Right renal pelvis (tissue), 4 donors: ENCODE measurements at places on chromosomes 16 and 17.

DNA sequence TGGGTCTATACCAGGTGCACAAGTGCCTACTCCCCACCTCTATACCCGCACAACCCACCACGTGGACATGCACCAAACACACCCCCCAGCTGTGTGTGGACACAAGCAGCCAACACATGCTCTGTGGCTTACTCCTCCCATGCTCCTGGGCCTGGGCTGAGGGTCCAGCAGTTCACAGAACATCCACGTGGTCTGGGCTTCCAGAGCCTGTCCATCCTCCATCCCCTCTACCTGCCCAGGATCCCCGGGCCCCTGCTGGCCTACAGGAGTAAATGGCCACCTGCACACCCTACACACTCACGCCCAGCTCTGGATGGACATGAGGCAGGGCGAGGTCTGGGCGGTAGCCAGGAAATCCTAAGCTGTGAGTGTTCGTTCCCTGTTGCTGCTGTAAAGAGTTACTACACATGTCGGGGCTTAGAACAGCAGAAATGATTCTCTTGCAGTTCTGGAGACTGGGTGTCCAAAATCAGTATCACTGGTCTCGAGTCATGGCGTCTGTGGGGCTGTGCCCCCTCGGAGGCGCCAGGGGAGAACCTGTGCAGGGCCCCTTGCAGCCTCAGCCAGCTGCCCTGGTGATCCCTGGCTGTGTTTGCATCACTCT is 15.0 kb upstream of the RAI1 start:
- DNase-seq: no peak

GRCh38 chr16:82082543-82083244 is 47.6 kb downstream of the HSD17B2 start:
- DNase-seq: no peak

DNA sequence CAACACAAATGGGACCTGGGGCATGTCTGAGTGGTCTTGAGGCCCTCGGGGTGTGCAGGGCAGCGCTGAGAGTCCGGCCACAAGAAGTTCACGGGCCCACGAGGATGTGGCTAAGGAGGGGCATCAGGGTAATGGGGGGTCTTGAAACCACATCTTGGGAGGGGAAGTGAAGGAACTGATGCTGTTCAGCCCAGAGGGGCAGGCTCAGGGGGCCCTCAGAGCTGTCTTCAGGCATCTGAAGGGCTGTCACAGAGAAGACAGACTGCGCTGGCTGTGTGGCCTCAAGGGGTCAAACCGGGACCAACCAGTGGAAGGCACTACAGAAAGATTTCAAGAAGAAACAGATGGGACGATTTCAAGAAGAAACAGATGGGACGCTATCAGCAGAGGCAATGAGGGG is 45.1 kb downstream of the ZNF423 start:
- DNase-seq: no peak

GRCh38 chr16:54277845-54278703 is 8.5 kb downstream of the IRX3 start:
- no peak for DNase-seq

GRCh38 chr16:57591086-57591869 is 37.2 kb upstream of the ADGRG1 start:
- DNase-seq: peak; percentile 59

DNA sequence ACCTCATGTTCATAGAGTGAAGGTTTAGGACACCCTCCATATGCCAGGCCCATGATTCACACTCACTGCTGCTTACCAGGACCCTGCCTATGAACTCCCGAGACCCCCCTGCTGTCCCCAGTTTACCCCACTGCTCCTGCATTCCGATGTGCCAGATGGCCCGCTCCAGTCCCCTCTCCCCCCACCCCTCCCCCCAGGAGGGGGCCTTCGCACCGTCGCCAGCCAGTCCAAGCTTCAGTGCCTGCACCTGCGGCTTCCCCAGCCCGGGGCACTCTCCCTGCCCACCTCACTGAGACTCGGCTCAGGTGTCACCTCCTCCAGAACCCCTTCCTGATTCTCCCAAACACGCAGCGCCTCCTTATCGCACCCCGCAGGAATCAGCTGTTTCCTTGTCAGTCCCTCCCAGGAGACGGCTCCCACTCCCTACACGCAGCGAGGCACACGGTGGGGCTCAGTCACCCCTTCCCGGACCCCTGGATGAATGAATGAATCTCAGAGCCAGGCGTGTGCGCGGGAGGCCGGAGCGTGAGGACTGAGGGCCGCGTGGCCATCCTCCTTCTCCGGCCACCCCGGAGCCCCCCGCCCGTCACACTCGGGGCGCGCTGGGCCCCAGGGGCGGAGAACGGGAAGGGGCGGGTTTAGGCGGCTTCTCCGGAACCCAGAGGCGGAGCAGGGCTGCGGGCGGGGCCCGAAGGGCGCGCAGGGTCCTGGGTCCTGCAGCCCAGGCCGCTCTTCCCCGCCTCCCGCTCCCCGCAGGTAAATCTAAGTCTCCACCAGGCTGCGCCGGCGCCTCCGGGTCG is 1.6 kb downstream of the MYO1C start:
- no peak for DNase-seq

DNA sequence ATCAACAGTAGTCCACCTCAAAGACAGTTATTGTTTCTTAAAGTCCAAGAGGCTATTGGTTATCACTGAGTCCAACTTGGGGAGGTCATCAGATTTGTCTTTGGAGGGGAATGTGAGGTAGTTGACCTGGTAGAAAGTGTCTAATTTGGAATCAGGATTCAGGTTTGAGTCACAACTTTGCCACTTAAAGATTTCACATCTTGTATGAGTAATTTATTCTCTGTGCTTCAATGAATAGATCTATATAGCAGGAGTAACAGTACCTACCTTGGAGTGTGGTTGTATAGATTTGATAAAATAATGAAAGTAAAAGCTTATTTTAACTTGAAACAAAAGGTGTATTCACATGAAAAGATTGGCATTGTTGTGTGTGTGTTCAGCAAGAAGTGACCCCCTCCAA is 119.3 kb upstream of the TBX2 start:
- DNase-seq: no peak

DNA sequence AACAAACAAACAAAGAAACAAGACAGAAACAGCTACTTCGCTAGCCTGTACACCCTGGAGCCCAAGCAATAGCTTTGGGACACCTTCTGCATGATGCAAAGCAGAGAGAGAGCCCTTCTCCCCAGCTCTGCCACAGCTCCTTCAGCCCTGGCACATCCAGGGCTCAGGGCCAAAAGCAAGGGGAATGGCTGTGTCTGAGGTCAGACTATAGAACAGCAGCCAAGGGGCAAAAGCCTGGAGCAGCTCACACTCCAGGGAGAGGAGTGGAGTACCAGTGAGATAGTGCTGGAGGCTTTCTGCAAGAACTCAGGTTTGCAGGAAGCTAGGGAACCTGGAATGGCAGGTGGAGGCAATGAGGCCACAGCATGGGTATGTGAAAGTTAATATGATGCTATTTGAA is 11.6 kb upstream of the SEPHS2 start:
- no peak for DNase-seq

DNA sequence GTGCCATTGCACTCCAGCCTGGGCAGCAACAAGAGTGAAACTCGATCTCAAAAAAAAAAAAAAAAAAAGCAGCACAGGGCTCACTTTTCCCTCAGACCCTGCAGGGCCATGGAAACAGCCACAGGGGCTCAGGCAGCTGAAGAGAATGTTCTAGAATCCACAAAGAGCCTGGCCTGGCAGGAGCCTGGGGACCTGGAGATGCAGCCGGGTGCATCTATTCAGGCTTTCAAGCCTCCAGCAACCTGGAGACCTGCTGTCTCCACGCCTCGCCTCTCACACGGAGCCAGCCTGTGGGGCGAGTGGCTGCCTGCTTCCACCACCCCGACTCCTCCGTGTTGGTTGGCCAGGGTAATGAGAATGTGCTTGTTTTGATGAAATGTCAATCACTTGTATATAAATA is 44.0 kb upstream of the MEAK7 start:
- DNase-seq: no peak

DNA sequence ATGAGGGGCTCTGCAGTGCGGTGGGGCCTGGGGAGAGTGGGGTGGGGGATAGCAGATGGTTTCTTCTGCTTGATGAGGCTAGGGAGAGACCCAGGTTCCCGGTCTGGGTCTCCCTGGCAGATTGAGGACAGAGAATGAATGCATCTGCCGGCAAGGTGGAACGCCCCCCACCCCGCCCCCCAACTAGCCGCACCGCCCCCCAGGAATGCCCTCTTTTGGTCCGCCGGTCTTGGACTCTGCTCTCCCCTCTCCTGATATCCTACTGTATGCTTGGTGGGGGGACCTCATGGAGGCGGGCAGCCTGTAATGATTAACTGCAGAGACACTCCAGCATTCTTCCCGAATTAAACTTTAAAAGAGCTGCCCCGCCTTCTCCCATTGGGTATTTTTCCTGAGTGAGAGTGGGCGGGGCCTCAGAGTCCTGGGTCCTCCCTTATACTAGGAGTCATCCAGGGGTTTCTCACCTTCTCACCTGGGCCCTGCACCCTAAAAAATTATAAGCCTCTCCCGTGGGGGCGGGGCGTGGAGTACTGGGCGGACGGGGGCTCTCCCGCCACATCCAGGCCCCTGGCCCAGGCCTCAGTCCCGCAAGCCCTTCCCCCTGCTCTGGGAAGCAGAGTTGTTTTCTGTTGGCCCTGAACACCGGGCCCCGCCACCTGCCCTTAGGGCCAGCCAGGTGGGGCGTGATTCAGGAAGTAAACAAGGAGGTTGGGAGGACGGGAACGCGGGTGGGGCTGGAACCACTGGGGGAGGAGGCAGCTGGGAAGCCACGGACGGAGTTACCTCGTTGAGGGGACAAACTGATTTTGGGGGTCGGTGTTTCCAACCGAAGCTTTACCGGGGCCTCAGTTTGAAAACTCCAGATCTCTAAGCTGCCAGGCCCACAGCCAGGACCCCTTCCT is 1.5 kb downstream of the GRB7 start:
- DNase-seq: no peak

- DNase-seq: no peak
These were observed 104.1 kb downstream of the PLCG2 start for GRCh38 chr16:81883235-81883634.
